ENCODE measurements at places on chromosomes 16 and 17.
A peak's percentile ranks its signal among the peaks of the same experiment; 100 is the strongest.

GRCh38 chr16:27228045-27228444, 24.7 kb downstream of the KDM8 start:
- DNase-seq, result no peak

- no peak for DNase-seq
Measured at GRCh38 chr16:10165643-10166042, 16.6 kb downstream of the GRIN2A start.

GRCh38 chr17:17933775-17934174, 38.4 kb downstream of the TOM1L2 start:
- no peak for DNase-seq

GRCh38 chr17:17189559-17189958, 16.6 kb downstream of the PLD6 start:
- DNase-seq, result no peak

GRCh38 chr16:31145398-31145990, 4.4 kb downstream of the PRSS36 start:
- no peak for DNase-seq

- no peak for DNase-seq
Measured at GRCh38 chr16:67936124-67936879, at the start of gene PSMB10. Gene PSMB10 (minus strand): TSS chr16:67936850. CDS start chr16:67936749, 101 bp downstream.

DNA sequence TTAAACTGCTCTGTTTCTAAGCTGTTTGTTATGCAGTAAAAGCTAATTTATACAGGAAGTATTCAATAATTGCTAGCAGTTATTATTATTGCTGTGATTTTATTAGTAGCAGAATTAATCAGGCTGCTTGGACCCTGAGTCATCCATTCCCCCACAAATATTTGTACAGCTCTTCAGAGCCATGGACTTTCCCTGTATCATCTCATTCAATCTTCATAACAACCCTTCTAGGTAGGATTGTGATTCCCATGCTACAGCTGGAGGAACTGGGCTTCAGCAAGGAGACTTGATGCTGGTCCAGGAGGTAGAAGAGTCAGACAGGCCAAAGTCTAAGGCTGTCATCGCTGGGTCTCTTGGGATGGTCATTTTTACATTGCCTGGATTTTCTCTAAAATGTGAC, 208.3 kb downstream of the C16orf95 start:
- no peak for DNase-seq

GRCh38 chr17:38915639-38915995, 9.8 kb upstream of the LASP1NB start:
- no peak for DNase-seq

GRCh38 chr16:8084882-8085281, 505.4 kb downstream of the TMEM114 start:
- DNase-seq, result no peak

DNA sequence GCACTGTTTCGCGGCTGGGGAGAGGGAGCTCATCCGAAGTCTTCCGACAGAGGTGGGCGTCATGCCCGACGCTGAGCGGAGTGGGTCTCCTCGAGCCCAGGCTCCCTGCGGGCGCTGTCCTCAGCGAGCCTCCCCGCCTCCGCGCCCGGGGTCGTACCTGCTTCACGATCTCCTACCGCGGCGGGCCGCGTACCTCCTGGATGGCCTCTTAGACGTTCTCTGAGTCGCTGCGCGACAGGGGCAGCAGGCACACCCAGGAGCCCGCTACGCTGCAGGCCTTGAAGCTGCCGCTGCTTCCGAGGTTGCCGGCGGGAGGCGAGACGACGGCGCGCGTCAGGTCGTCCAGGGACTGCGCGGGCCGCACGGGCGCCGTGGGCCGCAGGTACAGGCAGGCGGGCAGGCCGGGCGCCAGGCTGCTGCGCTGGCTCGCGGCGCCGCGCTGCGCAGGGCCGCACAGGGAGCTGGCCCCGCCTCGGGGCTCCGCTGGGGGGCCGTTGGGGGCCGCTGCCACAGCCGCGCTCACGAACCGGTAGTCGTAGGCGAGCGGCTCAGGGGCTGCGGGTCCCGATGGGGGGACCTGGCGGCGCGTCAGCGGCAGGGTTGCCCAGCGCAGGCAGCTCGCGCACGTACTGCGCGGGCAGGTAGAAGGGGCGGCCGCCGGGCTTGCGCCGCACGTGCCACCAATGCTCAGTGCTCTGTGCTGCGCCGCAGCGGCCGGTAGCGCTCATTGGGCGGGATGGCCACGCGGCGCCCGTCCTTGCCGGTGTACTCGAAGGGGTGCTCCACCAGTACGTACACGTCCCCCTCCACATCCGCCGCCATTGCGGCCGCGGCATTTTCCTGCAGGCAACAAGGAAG, 116.4 kb upstream of the SMURF2 start:
- no peak for DNase-seq

GRCh38 chr16:77558786-77559185, 124.0 kb upstream of the ADAMTS18 start:
- no peak for DNase-seq

DNA sequence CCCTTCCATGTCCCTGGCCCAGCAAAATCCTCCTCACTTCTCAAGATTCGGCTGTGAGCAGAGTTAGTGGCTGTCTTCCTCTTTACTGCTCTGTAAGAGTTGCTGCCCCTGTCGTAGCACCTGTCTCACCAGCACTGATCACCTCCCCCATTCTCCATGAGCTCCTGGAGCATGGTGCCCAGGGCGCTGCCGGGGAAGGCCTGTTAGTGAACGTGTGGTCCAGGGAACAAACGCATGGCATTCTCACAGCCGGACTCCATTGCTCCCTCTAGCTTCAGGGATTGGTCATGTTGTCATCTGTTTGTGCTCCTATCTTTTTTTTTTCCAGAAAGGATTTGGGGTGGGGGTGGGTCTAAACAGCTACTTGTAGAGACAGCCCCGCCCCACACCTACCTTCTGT, 141.2 kb downstream of the CMIP start:
- peak; percentile 25 for DNase-seq

DNA sequence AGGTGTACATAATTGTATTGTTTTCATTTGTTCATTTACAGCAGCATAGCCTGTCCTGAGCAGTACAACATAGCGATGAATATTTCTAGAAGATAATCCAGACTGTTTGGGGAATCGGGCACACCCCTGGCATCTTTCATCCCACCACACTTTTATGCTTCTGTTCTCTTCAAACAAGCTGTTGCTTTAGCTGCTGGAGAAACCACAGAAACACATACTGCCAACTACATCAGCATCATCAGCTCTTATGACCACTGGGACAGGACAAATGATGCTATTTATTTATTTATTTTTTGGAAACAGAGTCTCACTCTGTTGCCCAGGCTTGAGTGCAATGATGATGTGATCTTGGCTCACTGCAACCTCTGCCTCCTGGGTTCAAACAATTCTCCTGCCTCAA, 22.6 kb upstream of the HAPSTR1 start:
- no peak for DNase-seq

- no peak for DNase-seq
Measured at GRCh38 chr16:86676254-86676670, 97.9 kb downstream of the FOXL1 start.

DNA sequence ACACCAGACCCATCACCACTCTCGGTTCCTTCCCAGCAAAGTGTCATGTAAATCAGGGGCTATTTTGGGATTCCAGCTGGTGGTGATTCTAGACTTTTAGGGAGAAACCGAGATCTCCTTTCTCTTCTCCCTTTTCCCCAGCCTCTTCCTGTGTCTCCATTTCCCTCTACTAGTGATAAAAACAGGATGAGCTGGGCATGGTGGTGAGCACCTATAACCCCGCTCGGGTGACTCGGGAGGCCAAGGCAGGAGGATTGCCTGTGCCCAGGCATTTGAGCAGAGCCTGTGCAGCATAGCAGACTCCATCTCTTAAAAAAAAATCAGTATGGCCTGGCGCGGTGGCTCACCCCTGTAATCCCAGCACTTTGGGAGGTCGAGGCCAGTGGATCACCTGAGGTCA, 6.1 kb downstream of the TBX21 start:
- DNase-seq, result no peak
